ENCODE measurements at places on chromosomes 7 and 10.

DNA sequence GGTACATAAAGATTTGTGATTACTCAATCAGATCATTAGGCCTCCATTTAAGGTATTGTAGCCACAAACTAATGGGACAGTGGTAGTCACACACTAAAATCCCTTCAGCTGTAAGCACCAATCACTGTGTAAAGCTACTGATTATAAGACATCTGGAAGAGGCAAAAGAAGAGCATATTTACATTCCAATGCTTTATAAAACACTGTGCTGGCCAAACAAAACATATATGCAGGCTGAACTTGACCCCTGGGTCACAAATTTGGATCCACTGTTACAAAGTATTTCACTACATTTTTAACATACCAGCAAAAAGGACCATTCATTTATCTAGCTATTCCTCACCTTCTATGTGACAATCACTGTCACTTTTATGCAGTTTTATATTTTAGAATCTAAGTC is 41.4 kb upstream of the ANLN start:
- DNase-seq: no peak

GRCh38 chr10:79380946-79381721 is 33.9 kb downstream of the PPIF start:
- no peak for DNase-seq

GRCh38 chr7:94351703-94352102 is 43.0 kb upstream of the COL1A2 start:
- no peak for DNase-seq

DNA sequence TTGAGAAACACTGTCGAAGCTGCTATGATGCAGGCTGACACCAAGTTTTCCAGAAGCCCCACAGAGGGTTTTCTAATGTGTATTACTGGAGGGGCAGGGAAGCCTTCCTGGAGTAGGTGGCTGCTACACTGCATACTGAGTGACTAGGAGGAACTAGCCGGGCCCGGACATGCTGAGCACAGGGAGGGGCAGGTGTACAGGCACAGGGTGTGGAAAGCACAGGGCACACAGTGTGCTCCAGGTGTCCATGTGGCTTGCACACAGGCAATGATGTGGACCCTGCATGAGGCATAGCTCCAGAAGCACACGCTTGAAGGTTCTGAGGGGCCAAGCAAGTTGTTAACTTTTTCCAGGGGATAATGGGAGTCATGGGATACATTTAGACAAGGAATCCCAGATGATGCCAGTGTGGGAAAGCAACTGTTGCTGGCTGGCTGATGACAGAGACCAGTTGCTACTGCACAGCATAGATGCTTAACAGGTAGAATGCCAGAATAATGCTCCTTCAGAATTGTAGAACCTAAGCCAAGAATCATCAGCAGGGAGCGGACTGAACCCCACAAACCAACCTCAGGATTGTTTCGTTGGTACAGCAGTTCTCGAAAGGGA is 14.6 kb downstream of the DHX32 start:
- DNase-seq: no peak

DNA sequence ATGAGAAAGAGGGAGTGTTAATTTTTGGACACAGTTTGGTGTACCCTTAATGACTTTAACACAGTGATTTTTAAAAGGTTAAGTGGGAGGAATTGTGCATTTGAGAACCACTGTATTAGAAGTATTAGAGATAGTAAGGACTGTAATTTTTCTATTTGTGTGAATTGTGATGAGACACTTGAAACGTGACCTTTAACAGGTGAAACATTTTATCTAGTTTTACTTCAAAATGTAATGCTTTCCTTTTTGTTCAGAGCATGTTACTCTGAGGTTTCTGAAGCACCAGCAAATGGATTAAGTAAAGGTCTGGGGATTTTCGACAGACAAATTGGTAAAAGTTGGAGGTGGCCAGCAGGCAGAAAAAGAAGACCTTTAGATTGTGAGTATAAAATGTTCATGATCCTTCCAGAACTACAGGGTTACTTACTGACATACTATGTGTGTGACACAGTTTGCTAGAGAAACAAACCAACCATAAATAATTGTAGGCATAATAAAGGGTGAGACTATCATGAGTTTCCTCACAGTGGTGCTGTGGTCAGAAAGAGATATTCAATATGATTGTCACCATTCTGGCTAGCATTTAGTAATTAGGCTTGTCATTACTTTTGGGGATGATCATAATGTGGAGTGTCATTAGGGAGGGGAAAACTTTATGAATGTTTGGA is 26.1 kb downstream of the LCOR start:
- DNase-seq: no peak

GRCh38 chr7:142581341-142581740 is 167.9 kb upstream of the PRSS1 start:
- no peak for DNase-seq

DNA sequence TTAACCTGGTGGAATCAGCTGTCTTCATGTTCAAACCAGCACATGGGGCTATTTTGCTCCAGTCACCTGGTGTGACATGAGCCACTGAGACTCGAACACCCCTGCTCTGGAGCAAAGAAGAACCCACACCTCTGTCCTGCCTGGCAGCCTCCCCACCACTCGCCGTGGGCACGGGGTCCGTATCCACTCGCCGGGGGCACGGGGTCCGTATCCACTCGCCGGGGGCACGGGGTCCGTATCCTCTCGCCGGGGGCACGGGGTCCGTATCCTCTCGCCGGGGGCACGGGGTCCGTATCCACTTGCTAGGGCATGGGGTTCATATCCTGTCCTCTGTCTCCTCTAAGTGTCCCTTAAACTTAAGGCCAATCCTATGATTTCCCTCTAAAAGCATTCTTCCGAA is 558.7 kb downstream of the PTPRN2 start:
- no peak for DNase-seq

- no peak for DNase-seq
Observed at GRCh38 chr7:141161550-141162535, 88.0 kb downstream of the TMEM178B start.

DNA sequence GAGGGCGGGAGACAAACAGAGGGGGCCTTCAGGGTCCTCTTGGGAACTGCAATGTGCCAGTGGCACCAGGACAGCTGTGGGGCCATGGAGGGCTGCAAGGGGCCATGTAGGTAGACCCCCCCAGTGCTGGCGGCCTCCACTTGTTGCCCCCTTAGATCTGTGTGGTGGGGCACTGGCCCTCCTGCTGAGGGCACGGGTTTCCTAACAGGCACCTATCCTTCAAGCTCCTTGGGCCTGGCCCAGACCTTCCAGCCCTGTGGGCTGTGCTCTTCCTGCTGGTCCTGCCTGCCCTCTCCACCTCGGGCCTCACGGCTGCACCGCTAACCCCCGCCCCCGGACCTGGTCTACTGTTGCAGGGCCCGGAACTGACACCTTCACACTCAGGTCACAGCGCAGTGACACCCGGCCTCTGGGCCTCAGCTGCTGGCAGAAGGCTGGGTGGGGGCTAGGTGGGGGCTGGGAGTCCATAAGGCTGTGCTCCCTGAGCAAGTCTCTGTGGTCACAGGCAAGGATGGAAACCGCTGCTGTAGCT is 12.6 kb downstream of the RASGEF1A start:
- DNase-seq: no peak

DNA sequence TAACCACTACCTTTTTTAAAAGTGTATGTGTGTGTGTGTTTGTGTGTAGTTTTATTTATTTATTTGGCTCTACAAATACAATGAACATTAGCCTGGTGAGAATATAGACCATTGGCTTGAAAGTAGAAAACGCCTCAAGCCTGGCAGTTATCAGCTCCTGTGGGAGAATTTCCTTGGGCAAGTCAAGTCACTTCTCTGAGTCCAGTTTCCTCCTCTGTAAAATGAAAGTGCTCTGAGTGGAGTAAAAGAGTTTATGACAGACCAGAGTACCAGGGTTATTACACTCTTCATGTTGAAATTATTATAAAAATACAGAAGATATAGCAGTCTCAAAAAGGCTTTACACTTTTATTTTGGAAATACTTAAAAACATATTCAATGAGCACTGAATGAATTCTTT is 10.1 kb upstream of the RHOBTB1 start:
- DNase-seq: no peak

DNA sequence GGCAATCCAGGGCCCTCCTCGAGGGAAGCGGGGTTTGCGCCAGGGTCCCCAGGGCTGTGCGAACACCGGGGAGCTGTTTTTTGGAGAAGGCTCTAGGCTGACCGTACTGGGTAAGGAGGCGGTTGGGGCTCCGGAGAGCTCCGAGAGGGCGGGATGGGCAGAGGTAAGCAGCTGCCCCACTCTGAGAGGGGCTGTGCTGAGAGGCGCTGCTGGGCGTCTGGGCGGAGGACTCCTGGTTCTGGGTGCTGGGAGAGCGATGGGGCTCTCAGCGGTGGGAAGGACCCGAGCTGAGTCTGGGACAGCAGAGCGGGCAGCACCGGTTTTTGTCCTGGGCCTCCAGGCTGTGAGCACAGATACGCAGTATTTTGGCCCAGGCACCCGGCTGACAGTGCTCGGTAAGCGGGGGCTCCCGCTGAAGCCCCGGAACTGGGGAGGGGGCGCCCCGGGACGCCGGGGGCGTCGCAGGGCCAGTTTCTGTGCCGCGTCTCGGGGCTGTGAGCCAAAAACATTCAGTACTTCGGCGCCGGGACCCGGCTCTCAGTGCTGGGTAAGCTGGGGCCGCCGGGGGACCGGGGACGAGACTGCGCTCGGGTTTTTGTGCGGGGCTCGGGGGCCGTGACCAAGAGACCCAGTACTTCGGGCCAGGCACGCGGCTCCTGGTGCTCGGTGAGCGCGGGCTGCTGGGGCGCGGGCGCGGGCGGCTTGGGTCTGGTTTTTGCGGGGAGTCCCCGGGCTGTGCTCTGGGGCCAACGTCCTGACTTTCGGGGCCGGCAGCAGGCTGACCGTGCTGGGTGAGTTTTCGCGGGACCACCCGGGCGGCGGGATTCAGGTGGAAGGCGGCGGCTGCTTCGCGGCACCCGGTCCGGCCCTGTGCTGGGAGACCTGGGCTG is 26.0 kb downstream of the PRSS2 start:
- DNase-seq: no peak

- DNase-seq: no peak
Observed at GRCh38 chr10:99849536-99849935, 67.1 kb downstream of the ABCC2 start.

DNA sequence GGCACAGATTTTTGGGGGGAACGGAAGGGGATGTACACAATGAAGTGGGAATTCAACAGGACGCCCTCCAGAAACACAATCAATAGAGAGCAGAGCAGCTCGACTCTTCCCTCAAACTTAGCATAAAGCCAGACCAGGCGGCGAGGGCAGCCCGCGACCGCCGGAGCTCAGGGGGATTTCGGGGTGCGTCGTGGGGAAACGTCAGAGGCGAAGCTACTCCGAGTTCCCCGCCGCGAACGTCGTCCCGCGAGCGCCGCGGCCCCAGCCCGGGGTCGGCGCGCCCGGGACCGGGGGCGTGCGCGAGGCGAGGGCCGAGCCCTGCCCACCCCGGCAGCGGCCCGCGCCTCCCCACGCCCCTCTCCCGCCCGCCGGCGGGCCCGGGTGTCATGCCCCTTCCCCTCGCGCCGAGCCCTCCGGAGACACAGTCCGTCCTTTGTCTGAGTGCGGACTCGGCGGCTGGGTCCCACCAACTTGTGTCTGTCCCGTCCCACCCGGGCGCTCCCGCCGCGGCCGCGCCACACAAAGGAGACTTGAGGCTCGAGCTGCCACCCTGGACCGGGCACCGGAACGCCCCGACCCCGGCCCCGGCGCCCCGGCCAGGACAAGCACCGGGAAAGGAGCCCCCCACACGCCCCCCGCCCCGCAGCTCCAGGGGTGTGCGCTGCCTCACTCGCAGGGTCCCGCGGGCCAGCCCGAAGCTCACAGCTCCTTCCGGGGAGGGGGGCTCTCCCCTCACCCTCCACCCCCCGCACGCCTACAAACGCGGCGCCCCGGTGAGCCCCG is 634 bp downstream of the EZH2 start:
- DNase-seq: no peak

DNA sequence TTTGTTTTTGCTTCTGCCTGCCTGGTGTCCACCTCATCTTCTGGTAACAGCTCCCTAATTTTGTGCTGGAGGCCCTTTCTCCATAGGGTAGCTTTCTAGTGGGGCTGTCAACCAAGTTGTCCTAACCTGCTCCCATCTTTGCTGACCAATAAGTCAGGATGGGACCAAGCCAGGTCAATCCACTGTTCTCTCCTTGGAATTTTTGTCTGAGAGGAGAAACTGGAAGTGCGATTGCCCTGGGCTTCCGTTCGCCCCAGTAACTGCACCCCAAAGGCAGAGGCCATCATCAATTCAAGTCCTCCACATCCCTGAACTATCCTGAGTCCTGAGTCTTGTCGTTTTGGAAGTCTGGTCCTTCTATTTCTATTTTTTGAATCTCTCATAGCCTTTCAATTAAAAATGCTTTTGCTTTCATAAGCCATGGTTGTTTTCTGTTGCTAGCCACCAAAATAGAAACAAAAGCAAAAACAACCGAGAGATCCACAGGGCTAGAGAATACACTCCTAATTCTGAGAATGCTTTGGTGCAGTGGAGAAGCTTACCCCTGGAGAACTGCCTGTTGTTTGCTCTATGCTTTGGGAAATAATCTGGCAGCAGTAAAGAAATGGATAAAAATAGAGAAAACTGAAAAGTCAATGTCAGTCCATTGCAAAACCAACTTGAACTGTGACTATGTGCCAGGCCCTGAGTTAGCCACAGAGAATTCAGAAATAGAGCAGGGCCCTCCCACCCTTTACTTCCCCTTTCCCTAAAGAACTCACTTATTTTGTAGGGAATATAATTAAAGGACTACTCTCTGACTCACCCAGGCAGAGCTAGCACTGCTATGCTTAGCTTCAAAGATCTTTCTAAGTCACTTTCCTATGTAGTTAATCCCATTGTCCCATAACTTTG is 368.1 kb downstream of the CXCL12 start:
- DNase-seq: no peak

DNA sequence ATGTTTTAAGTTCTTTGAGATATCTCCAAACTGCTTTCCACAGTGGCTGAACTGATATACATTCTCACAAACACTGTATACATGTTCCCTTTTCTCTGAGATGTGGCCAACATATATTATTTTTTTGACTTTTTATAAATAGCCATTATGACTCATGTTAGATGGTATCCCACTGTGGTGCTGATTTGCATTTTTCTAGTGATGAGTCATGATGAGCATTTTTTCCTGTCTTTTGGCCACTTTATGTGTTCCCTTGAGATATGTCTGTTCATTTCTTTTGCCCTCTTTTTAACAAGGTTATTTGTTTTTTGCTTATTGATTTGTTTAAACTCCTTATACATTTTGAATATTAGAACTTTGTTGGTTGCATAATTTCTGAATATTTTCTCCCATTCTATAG is 1055.1 kb downstream of the NXPH1 start:
- DNase-seq: no peak

DNA sequence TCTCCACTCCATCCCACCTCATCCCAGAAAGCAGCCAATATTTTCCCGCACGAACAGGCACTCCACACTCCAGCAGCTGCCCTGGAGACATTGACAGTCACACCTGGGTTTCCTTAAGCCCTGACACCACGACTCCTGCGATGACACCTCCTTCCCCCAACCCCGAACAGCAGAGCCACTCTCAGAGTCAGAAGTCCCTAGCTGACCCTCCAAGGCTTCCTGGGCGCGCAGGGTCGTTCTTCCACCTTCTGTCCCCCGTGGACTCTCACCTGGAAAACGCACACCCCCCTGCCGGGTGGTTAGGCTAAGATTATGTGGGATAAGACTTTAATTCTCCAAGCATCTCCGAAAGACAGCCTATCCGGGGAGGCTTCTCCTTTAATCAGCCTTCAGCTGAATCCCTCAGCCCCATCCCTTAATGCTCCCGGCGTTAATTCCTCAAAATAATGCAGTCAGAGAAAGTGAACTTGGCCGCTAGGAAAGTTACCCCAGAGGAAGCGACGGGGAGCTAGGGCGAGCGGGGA is 1.1 kb downstream of the DENND11 start:
- no peak for DNase-seq
